GM06990 (cell line): ENCODE measurements at places on chromosomes 1 and 21.

- DNase-seq = no peak
Observed at GRCh38 chr1:56921479-56921878, 44.3 kb downstream of the C8B start.

GRCh38 chr1:28314547-28314941 is 14.3 kb upstream of the MED18 start:
- DNase-seq = no peak

- no peak for DNase-seq
Observed at GRCh38 chr1:33237579-33237978, 18.7 kb upstream of the ZNF362 start.

DNA sequence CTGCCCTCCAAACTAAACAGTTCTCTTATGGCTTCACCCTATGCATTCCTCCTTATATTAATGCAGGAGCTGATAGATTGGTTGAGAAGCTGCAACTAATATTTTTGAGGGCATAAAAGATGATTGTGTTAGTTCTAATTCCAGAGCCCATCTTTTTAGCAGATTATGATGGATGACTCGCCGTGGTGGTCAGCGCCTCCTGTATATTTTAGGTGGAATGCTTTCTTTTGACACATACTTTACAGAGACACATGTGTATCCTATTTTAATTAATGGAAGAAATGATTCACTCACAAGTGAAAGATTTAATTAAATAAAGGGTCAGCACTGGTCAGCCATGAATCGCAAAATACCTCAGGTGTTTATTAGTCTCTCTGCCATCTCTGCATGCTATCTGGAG is 120.7 kb downstream of the TM2D1 start:
- no peak for DNase-seq

GRCh38 chr1:186983327-186983726 is 154.6 kb downstream of the PLA2G4A start:
- DNase-seq = no peak

GRCh38 chr1:248839168-248839555 is 1.1 kb downstream of the ZNF672 start:
- no peak for DNase-seq

DNA sequence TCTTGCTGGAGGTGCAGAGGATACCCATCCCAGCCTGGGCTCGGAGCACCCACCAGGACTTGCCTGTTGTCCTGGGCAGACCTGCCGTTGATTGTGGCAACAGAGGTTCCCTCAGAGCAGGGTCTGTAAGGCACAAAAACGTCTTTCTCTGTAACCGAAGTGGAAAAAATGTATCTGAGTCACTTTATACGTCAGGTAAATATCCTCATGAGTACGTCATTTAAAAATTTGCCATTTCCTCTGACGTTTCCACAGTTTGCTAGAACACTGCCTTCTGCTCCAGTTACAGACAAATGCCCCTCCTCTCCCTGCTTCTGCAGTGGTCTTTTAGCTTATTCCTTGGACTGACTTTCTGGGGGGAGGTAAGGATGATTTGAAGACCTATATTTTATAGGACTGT is 326.8 kb downstream of the HHAT start:
- no peak for DNase-seq

DNA sequence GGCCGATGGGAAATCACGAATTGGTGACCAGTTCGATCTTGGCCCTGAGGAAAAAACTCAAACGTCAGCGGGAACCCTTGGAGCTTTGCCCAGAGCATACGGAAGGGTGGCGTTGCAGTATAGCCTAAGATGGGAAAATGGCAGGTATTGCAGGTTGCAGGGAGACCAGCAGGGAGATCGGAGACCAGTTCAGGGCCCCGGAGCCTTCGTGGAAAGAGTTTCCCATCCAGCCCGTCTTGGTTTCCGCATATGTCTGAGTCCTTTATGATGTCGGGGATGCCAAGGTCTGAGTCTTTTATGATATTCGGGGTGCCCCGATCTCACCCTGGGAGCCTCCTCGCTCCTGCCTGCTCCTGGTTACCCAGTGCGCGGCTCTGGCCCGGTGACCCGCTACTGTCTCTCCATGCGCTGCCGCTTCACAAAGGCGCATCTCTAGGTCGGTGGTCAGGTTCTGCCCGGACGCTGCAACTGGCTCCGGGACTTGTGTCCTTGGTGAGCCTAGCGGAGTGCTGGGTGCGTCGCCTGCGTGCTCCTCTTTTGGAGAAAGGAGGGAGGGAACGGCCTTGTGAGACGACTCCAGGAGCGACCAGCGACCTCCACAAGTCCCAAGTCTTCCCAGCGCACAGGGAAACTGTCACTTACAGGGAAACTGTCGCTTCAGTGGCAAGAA is 94.2 kb downstream of the PRKAB2 start:
- DNase-seq = no peak

DNA sequence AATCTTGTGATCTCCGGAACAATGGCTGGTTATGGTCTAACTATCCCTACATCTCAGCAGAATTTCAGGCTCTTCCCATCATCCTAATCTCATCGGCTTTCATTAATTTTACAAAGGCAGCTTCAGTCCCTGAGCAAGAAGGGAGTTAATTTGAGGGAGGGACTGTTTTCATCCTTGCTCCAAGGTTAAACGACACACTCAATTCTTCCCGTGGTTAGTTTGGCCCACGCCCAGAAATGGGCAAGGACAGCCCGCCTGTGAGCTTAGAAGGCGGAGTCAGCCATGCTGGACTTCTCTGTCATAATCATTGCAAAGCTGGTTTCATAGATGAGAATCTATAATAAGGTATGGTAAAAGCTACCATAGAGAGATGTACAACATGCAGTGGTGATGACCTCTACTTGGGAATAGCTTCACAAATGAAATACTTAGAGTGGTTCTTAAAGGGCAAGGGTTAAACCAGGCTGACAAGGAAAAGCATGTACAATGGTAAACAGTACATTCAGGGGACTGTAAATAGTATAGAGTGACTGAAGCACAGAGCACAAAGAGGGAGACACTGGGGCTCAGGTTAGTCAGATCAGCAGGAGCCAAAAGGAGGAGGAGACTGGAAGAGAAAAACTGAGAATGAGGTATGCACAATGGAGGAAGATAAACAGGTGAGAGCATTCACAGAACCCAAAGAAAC is 108.8 kb downstream of the SMYD3 start:
- DNase-seq = no peak

- no peak for DNase-seq
Observed at GRCh38 chr1:99173282-99173681, 91.0 kb upstream of the PLPPR4 start.

GRCh38 chr1:165824269-165824643 is 3.2 kb upstream of the UCK2 start:
- DNase-seq = no peak

DNA sequence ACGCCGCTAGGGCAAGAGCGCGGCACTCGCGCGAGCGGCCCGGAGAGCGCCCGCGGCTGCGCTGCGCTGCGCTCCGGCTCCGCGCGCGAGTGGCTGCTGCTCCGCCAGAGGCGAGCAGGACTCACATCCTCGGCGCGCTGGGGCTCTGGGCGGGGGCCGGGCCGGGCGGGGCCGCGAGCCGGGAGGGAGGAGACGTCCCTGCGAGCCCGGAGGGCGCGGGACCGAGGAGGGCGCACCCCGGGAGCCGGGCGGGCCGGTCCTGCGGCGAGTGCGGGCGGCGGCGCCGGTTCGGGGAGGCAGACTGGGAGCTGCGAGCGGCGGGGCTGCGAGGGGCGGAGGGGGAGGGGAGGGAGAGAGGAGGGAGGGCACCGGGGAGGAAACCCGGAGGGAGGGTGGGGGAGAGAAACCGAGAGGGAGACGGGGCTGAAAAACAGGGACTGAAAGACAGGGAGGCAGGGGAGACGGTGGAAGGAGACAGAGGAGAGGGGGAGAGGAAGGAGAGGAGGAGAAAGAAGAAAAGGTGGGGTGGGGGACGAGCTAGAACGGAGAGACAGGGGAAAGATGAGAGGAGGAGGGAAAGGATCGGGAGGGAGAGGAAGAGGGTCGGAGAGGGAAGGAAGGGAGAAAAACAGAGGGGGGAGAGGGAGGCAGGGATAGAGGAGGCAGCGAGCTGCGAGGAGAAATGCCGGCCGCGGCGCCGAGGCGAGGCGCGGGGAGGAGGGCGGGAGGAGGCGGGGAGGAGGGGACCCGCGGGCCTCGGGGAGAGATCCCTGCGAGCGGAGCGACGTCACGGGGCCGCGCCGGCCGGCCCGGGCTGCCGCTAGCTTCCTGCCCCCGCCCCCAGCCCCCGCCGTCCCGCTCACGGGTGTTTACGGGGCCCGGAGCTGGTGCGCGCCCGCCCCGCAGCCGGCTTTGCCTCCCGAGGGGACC is at the start of gene CAMK2N1:
TSS of gene CAMK2N1 (minus strand) at position 684 of the 930 bp plus-strand sequence. CDS start 831 bp downstream, outside the sequence.
- DNase-seq = no peak

GRCh38 chr1:2990376-2991115 is 30.7 kb upstream of the ACTRT2 start:
- no peak for DNase-seq

- no peak for DNase-seq
Observed at GRCh38 chr1:57530206-57530910, 106.5 kb upstream of the DAB1 start.

GRCh38 chr1:184622136-184622823 is 132.4 kb downstream of the EDEM3 start:
- no peak for DNase-seq

DNA sequence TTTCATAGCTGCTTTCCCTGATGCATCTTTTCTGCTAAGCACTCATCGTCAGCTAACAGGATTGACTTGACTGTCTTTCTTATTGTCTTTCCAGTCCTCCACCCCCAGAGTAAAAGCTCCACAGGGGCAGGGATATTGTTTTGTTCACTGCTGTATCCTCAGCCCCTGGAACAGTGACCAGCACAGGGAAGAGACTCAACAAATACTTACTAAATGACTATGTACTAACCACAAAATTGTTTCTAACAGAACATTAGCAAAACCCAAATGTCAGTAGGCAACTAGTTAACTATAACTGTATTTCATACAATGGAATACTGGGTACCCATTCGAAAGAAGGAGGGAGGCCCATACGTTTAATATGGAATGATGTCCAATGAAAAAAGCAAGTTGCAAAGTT is 53.0 kb downstream of the BCAR3 start:
- DNase-seq = no peak

- DNase-seq = no peak
Observed at GRCh38 chr1:42941640-42942330, 16.9 kb downstream of the SLC2A1 start.

GRCh38 chr1:200115532-200115931 is 88.0 kb downstream of the NR5A2 start:
- no peak for DNase-seq

GRCh38 chr21:26437326-26438009 is 135.6 kb downstream of the CYYR1 start:
- DNase-seq = no peak

DNA sequence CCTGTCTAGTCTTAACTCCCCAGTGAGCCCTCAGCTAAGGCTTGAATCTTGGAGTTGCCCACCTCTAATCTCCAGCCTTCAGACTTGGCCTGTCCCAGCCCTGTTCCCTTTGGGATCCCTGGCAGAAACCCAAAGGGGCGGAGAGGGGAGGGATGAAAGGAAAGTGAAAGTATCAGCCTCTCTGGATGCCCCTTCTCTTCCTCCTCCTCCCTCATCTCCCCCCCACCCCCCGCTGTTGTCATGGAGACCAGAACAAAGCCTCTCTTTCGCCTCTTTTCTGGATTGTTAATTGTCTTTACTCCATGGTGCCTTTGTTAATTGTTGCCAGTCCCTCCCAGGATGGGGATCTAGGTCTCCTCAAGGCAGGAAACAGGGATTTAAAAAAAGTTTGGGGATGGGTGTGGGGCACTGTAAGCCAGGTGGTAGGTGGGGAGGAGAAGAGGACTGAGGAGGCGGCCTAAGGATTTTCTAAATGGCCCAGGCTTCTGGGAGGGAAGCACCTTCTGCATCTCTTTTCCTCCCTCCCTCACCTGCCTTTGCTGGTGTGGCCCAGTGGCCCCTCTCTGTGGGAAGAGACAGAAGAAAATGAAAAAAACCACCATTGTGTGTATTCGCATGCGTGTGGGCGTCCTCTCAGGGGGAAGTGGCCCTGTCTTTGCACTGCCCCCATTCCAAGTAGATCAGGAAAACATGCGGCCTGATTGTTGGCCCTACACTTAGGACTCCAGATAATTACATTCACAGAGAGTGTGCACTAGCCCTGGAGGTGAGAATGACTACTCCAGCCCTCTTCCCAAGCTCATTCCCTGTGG is 7.5 kb upstream of the SOX13 start:
- DNase-seq = no peak

DNA sequence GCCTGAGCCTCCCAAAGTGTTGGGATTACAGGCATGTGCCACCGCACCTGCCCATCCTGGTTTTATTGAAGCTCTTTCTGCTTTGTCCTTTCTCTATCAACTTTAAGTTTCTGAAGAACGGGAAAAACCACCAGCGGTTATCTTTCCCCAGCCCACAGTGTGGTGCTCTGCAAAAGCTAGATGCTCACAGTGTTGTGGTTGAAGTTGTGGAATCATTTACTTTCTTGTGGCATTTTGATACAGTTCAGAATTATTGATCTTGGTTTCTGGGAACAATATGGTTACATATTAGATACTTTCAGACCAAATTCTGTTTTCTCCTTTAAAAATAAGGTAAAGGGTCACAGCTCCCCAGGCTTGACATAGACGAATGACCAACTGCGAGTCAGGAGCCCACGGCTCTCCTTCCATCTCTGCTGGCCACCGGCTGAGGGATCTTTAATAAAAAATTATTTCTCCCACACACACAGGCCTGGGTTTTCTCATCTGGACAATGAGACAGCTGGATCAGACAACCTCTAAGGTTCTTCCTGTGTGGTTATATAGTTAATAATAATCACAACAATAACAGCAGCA is 385.3 kb downstream of the SETD4 start:
- no peak for DNase-seq

- no peak for DNase-seq
Observed at GRCh38 chr1:214550013-214550856, 1.2 kb downstream of the PTPN14 start.

DNA sequence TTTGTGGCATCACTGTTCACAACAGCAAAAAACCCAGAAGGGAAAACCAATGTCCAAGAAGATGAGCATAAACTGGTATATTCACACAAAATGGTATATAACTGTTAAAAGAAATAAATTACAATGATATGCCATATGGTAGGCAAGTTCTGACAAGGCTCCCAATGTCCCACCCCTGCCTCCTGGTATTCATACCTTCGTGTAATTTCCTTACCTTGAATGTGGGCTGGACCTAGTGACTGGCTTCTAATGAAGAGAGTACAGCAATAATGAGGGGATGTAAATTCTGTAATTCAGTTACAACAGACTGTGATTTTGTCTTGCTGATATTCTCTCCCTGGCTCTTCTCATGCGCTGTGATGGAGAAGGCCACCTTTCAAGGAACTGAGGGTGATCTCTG is 9.3 kb downstream of the ANKRD45 start:
- DNase-seq = no peak

GRCh38 chr1:207151920-207152319 is 47.9 kb downstream of the C4BPA start:
- DNase-seq = no peak

DNA sequence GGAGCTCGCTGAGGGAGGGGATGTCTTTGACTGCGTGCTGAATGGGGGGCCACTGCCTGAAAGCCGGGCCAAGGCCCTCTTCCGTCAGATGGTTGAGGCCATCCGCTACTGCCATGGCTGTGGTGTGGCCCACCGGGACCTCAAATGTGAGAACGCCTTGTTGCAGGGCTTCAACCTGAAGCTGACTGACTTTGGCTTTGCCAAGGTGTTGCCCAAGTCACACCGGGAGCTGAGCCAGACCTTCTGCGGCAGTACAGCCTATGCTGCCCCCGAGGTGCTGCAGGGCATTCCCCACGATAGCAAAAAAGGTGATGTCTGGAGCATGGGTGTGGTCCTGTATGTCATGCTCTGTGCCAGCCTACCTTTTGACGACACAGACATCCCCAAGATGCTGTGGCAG is 1.4 kb downstream of the TSSK3 start:
- DNase-seq = no peak
